Stimulated activated CD4-positive, alpha-beta T cell treated with anti-CD3 and anti-CD28 coated beads, Interleukin-4, amount 100 ng/mL, for 24 hours (primary cell): ENCODE measurements at places on chromosomes 12 and 14.

DNA sequence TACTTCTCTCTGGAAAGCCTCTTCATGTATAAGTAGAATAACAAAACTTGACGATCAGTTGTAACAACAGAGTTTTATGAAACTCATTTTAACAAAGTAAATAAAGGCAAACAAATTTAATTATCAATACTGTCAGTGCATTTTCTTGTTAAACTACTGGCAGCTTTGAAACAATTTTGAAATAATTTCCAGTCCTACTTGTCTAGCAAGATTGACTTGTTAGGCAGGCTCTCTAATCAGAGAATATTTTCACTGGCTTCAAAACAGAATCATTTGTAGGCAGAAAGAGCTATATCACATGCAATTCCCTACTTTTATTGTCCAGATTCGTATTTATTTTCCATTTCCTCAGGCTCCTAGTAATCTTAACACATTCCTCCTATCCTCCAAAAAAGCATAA, 45.9 kb upstream of the SLC6A13 start:
- no peak for DNase-seq

GRCh38 chr12:47029903-47030302, 49.5 kb upstream of the PCED1B start:
- DNase-seq, result no peak

DNA sequence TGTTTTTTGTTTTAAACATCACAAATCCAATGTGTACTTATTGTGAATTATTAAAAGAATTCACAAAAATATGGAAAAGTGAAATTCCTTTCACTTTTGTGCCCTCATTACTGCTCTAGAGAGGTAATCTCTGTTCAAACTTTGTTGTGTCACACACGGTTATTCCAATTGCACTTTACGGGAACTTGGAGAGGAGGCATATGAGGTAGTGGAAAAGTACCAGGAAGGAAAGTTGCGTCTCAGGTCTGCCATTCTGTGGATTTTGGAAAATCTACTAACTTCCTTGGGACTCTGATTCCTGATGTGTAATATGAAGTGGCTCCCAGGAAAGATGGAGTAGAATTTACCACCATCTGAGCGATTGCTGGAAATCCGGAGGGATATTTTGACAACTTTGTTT, 90.9 kb upstream of the DCN start:
- DNase-seq, result no peak

DNA sequence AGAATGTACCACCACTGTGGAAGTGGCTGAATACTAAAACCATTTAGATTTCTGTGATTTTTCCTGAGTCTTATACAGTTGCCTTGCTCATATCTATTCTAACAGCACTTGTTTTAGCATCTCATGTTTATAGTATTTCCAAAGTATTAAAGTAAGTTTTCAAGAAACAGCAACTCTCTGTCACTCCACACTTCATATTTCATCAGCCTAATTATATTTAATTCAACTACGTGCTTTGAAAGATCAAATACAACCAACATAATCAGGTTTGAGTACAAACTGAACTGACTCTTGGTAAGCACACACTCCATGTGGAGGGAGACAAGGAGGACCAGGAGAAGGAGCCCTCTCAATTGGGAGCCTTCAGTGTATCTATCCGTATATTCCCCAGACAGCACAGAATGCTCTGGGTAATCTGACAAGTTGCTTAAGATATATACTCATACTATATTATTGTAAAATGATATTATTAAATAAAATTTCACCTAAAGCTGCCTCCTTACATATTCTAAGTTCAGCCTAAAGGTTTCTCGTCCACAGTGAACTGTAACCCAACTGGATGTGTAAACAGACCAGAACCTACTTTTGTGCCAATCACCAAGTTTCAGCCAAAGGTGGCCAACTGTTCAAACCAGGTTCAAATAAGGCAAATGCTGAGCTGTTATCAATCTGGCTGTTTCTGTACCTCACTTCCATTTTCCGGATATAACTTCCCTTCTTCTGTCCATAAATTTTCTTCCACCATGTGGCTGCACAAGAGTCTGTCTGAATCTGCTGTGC, 105.0 kb upstream of the RASSF8 start:
- no peak for DNase-seq

DNA sequence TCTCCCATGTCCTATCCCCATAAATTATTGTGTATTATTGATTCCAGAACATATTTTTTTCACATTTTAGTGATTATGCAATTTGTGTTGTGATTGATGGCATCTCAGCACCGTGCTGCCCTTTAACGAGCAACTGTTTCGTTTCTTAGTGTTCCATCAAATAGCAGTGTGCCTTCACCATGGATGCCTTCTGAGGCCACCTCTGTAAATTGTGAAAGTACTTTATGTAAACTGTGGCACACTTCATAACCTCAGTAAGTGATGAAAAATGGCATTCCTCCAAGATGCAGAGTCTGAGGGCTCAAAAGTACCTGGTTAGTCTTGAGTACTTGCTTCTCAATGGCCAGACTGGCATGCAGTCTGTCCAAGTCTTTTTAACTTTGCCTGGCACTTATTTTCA, 8.2 kb downstream of the CHST11 start:
- DNase-seq, result no peak

DNA sequence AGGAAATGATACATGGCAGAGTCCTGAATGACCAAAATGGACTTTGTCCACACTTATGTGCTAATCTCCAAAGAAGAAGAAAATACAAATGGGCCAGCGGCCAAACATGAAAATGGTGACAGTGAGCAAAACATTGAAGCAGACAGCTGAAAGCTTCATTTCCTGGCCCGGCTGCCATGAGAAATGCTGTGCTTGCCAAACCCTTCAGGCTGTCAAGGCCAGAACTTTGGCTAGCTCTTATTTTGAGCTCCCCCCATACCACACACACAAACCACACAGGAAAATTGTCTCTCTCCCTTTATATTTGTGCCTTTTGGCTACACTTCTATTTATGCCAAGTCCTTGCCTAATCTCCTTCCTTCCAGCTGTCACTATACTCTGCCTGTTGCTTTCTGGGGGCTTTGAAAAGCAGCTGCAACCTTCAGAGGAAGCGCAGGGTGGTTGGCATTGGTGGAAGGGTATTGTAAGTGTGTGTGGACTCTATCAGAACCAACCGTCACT, 323.8 kb downstream of the RAD51B start:
- DNase-seq, result no peak

GRCh38 chr12:39986674-39987073, 119.2 kb downstream of the SLC2A13 start:
- DNase-seq, result no peak

GRCh38 chr14:75452324-75452723, 24.5 kb downstream of the JDP2 start:
- DNase-seq, result no peak

GRCh38 chr12:2997989-2998670, 38.9 kb downstream of the TEAD4 start:
- DNase-seq, result no peak

GRCh38 chr14:84546236-84546635, 983.7 kb upstream of the FLRT2 start:
- no peak for DNase-seq

- DNase-seq, result no peak
These were observed 25.3 kb downstream of the RHOJ start for GRCh38 chr14:63229330-63230059.

DNA sequence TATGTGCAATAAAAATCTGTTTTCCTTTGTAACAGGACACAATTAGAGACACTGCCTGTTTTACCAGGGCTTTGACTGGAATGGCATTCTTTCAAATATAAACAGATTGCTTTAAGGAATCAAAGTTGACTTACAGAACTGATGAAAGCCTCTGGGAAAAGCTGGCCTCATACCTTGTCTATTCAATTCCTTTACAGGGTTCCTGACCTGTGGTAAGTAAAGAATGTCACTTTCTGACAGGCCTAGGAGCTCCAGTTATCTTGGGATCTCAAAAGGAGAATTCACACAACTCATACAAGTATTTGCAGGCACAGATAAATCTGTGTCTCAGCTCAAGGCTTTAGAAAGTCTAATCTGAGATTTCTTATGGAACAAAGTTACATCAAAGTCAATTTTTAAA, 88.4 kb downstream of the BCAT1 start:
- no peak for DNase-seq

DNA sequence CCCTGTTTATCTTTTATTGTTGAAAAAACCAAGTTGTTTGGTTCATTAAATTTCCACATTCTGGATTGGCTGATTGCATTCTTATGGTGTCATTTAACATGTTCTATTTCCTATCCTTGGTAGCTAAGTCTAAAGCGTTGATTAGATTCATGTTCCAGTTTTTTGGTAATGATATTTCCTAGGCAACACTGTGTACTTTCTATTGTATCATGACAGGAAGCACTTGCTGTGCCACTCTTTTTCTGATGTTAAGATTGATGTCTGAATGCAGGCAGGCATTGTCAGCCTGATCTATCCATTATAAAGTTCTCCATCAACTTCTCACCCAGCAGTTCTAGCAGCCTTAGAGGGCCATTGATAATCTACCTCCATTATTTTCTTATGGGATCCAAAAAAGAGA, 91.1 kb upstream of the ARID2 start:
- no peak for DNase-seq

- no peak for DNase-seq
These were observed 223.4 kb downstream of the PCNX1 start for GRCh38 chr14:71130491-71131179.

DNA sequence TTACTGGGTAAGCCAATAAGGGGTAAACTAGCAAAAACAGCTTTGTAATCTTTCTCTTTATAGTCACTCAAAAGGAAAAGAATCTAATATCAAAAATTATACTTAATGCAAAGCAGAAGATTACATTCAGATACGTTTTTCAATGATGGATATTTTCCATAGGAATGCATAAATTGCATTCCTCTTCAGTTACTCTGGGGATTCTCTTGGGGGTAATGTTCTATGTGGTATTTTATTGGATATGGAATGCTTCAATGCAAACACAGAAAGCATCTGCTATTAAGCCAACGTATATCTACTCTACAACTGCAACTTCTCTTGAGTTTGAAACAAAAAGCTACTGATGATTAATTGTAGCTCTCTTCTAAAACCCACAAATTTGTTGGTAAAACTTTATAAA, 106.0 kb downstream of the SLC41A2 start:
- no peak for DNase-seq

GRCh38 chr12:6614513-6615172, 7.5 kb upstream of the CHD4 start:
- DNase-seq, result no peak

- DNase-seq, result no peak
These were observed 189.6 kb downstream of the RBM19 start for GRCh38 chr12:113776536-113776935.

GRCh38 chr14:61026526-61026925, 45.5 kb downstream of the SLC38A6 start:
- DNase-seq, result no peak

- DNase-seq, result no peak
These were observed 1029.7 kb upstream of the LRFN5 start for GRCh38 chr14:40576880-40577478.

- DNase-seq, result no peak
These were observed 60.0 kb downstream of the BTG1 start for GRCh38 chr12:92085736-92086040.

- no peak for DNase-seq
These were observed 248.0 kb upstream of the DIO3 start for GRCh38 chr14:101313268-101313667.

GRCh38 chr12:130806574-130806973, 32.5 kb downstream of the STX2 start:
- no peak for DNase-seq

- DNase-seq, result no peak
These were observed 561.0 kb upstream of the TBX3 start for GRCh38 chr12:115245020-115245419.

- DNase-seq, result no peak
These were observed 31.2 kb upstream of the OTOGL start for GRCh38 chr12:80068173-80068572.

DNA sequence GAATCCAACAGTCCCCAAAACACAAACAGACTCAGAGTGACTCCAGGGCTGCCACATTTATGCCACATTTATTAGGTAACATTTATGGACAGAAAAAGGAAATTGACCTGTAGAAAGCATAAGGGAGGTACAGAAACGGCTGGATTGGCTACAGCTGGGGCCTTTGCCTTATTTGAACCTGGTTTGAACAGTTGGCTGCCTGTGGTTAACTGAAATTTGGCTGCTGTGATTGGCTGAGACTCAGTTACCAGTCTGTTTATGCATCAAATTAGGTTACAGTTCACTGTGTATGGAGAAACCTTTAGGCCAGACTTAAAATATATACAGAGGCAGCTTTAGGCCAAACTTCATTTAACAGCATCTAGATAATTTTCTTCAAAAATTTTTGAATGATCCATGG, 27.8 kb upstream of the PCNX1 start:
- no peak for DNase-seq

GRCh38 chr12:66709893-66710292, 31.0 kb upstream of the GRIP1 start:
- DNase-seq, result no peak

- DNase-seq, result no peak
These were observed 18.1 kb upstream of the DUSP6 start for GRCh38 chr12:89370421-89370831.

DNA sequence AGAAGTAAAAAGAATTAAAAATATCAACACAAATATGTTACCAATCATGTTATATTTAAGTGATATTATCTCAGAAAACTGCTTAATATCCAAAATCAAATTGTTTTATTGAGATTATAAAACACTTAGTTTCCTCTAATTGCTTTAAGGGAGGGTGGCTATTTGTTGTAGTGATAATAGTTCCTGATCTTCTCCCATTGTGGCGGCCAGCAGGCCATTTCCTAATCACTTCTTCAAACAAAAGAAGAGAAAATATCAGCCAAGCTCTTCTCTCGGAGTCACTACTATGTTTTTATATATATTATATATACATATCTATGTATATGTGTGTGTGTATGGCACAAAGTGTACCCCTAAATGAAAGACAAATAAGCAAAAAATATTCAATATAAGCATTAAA, 31.5 kb downstream of the ERO1A start:
- no peak for DNase-seq

GRCh38 chr12:52267699-52268098, 6.7 kb upstream of the KRT86 start:
- no peak for DNase-seq

GRCh38 chr12:1696800-1697199, 5.9 kb downstream of the ADIPOR2 start:
- DNase-seq, result no peak

GRCh38 chr12:3004655-3005565, 45.7 kb downstream of the TEAD4 start:
- DNase-seq, result no peak

- DNase-seq, result no peak
These were observed 310.1 kb downstream of the SYT1 start for GRCh38 chr12:79174626-79175025.

GRCh38 chr12:106814714-106815113, 40.2 kb downstream of the RIC8B start:
- no peak for DNase-seq

DNA sequence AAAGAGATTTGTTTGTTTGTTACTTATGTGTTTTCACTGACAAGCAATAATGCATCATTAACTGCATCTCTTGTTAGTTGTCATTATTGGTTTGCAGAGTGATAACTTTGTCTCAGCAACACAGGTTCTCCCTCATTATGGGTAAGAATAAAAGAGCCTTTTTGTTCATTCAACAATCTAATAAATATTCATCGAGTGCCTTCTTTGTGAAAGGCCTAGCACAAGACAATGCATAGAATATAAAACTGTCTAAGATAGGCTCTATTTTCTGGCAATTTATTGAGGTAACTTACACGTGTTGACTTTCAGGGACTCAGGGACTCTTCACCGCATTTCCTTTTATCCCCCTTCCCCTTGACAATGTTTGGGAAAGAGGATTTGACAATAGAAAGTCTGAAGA, 95.5 kb upstream of the KRR1 start:
- no peak for DNase-seq
